Putamen (tissue), 1 donor: ENCODE measurements at places on chromosomes 11 and 22.

DNA sequence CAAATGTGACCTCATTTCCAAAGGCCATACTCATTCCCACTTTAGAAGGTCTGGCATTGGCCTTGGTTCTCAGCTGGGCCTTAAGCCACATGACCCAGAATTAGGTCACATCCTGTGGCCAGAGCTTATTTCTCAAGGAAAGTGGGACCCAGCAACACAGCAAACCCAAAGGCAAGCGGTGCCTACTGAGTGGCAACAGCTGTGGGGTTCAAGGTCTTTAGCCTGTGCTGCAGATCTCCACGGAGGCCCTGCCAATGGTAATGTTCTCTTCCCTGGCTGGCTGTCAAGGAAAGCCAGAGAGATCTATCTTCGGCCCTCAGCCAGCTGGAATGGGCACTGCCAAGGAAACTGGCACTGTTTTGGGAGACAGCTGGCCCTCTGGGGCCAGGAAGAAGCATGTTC lies 41.5 kb upstream of the TP53I11 start:
- no peak for DNase-seq

DNA sequence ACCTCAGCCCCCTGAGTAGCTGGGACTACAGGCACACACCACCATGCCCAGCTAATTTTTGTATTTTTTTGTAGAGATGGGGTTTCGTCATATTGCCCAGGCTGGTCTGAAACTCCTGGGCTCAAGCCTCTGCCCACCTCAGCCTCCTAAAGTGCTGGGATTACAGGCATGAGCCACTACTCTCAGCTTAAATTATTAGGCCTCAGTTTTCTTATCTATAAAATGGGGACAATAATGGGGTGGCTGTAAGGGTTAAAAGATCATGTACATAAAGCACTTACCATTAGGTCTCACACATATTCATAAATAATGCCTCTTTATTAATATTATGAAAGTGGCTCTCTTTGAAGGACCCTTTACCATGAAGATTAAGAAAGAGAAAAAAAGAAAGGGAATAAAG lies 31.5 kb upstream of the CKAP5 start:
- no peak for DNase-seq

DNA sequence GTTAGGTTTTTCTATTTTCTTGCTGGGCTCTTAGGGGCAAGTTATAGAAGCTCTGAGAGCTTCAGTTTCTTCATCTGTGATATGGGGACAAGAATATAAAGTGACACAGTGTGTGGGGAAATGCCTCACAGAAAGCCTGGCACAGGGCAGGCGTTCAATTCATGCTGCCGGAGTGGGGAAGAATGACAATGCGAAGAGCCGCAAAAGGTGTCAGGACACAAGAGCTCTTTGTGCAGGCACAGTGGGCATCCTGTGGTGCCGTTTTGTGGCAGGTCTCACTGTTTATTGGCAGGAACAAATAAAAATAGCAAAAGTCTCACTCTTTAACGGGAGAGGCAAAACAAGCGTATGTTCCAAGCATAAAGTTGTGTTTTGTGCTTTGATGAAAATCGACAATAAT lies 112.1 kb downstream of the TIMP3 start:
- no peak for DNase-seq

DNA sequence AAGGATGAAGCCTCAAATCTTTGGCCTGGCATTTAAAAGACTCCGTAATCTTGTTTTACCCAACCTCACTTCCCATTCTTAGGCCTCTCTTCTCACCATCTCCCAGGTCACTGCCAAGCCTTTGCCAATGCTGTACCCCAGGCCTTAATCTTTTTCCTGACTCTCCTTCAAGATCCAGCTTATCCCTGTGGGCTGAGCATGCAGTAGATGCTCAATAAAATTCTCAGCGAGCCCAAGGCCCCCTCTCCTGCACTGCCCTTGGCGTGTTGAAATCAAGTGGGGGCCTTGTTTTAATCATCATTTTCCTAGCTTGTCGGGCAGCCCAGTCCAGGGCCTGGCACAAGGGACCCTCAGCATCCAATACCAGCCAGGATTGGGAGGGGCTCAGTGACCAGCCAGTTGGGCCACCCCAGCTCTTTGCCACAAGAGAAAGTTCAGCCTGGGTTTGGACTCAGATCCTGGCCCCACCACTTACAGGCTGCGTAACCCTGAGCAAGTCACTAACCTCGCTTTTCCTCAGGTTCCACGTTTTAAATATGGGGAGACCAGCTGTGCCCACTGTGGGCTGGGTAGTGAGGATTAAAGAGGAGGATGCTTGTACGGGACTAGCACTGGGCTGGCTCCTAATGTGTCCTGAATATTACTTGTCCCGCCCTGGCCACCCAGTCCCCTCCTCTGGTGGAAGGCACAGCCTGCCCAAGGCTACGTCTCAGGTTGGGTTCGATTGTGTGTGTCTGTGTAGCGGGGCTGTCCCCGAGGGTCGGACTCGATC lies 943 bp upstream of the YWHAH start:
- no peak for DNase-seq

- no peak for DNase-seq
Measured at GRCh38 chr22:50208939-50209892, 8.4 kb downstream of the SELENOO start.

GRCh38 chr11:104451197-104451893 lies 287.4 kb upstream of the PDGFD start:
- DNase-seq, result no peak

DNA sequence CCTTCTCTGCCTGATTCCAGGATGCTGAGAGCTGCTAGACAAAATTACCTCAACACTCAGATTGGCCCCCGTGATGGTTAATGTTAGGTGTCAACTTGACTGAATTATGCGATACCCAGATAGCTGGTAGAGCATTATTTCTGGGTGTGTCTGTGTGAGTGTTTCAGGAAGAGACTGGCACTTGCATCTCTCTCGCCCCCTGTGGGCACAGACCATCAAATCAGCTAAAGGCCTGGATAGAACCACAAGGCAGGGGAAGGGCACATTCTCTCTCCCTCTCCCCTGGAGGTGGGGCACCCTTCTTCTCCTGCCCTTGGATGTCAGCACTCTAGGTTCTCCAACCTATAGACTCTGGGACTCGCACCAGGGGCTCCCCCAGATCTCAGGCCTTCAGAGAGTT lies 79.7 kb downstream of the KIRREL3 start:
- DNase-seq, result no peak

- DNase-seq, result no peak
Measured at GRCh38 chr11:15993345-15993744, 363.0 kb downstream of the SOX6 start.

GRCh38 chr11:104049116-104049515 lies 12.7 kb downstream of the DDI1 start:
- no peak for DNase-seq
